Renal cortical epithelial cell (primary cell): ENCODE measurements at places on chromosomes 16 and 17. TPM values are rescaled to one million over a fixed set of nuclear protein-coding genes. Genes with fewer than 3 reads are reported as not detected.
A peak's percentile ranks its signal among the peaks of the same experiment; 100 is the strongest.

The SLC16A6 gene
- 0.05 TPM in 1 of 2 replicates, not detected in the other for total RNA-seq

The CACNA1H gene
- 1.0 and 36.2 TPM in 2 replicates for total RNA-seq

The MIEF2 gene
- total RNA-seq = 88.2 and 154 TPM in 2 replicates

The KIF2B gene
- not detected in 2 replicates for total RNA-seq

GRCh38 chr17:40281663-40282062 is 6.0 kb upstream of the CDC6 start:
- DNase-seq = peak; percentile 47

- peak; percentile 98 for DNase-seq
Observed at GRCh38 chr17:45092911-45093430, 31.9 kb downstream of the NMT1 start.

- DNase-seq = no peak
Observed at GRCh38 chr17:83192161-83192788, 112.9 kb downstream of the METRNL start.

DNA sequence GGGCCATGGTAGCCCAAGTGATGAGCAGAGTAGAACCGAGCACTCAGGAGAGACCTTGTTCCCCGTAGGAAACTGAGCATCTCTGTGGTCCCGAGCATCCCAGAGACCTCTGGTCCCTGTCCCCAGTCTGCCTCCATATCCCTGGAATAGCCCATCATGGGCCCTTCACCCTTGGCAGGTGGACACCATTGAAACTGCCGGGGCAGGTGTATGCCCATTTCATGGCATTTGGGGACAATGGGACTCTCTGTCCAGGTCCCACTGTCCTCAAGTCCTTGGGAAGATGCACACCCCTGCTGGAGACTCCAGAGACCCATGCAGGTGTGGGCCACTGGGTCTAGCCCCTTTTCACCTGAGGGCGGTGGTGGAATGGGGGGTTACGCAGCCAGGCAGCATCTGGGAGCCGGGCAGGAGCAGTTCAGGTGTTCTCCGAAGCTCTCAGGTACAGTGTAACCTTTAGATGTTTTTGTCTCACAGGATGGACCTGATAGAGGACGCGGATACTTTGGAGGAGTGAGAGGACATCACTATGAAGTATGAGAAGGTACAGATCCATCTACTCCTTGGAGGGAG is 75.9 kb downstream of the GOSR1 start:
- DNase-seq = no peak

GRCh38 chr17:65208717-65209116 is 71.5 kb downstream of the RGS9 start:
- DNase-seq = no peak
